ENCODE measurements at places on chromosomes 4 and X.

GRCh38 chrX:86806786-86807185 lies 658.5 kb downstream of the DACH2 start:
- peak; percentile 20 for DNase-seq

DNA sequence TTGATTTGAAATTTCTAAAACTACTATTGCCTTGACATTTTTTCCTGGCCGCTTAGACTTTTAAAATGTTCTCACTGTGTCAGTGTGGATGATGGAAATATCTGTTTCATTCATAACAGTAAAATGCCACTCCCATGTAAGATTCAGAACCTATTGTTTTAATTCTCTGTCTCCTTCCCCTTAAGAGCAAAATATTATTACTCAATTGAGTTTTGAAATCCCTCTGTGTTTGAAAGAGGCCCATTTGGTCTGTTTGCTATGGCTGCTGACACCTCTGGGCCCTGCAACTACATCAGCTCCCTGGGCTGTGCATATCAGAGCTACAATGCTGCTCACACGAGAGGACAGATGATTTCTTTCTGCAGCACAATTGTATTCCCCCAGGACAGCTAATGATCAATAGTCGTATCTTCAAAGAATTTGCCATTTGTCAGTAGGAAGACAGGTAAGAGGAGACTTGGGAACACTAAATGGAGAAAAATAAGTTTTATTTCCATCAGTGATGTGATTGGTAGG lies 388.0 kb upstream of the GALNT7 start:
- no peak for DNase-seq

DNA sequence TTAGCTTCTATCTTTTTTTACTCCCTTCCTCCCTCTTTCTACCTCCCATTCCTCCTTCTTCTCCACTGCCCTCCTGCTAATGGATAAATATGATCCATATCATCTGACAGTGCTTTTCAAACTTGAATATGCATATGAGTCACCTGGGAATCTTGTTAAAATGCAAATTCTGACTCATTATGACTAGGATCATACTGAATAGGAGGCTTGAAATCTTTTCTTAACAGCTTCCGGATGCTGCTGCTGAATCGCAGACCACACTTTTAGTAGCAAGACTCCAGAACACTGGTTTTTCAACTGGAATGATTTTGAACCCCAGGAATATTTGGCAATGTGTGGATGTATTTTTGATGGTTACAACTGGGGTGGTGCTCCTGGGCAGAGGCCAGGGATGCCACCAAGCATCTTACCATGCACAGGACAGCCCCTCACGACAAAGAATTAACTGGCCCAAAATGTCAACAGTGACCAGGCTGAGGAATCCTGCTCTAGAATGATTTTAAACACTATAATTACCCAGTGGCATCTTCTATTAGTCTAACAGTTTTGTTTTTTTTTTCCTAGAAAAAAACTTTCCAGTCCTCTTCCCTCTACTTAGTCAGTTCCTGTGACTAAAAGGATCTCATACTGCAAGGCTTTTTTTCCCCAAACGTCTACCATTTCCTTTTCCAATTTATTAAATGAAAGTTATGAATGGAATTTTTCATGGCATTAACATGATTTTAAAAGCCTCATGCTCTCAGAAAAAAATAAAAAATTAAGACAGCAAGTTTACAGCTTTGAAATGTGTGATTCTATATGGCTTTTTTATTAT lies 10.6 kb upstream of the PYURF start:
- no peak for DNase-seq

DNA sequence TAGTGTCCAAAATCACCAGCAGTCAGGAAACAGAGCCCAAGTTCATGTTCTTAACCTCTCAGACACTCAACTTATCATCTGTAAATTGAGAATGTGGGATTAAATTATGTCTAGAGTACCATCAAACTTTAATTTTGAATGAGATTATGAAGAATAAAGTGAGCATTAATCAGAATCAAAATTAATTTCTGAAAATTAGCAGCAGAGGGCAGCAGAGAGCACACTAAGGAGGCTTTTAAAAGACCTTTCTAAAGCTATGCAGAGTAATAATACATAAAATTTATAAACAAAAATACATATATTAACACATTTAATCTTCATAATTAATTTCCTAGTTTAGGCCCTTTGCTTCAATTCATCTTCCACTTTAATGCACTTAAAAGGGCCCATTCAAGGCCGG lies 7.1 kb downstream of the TASL start:
- no peak for DNase-seq

GRCh38 chr4:158782551-158783360 lies 13.9 kb downstream of the FNIP2 start:
- DNase-seq: no peak

DNA sequence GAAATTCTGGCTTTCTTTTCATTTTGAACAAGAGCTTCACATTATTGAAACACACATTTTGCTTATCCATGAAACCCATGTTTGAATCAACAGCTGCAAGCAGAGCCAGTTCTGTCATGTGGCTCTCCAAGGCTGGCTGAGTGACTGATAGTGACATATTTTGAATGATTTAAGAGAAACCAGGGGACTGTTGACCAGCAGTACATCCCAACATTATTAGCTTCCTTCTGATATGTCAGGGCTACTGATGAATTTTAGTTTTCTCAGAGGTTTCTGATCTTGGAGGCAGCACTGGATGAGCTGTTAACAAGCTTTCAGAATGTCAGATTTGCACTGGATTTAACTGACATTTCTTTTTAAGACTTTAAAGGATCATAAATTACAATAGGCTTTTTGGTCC lies 74.6 kb upstream of the GRXCR1 start:
- no peak for DNase-seq

DNA sequence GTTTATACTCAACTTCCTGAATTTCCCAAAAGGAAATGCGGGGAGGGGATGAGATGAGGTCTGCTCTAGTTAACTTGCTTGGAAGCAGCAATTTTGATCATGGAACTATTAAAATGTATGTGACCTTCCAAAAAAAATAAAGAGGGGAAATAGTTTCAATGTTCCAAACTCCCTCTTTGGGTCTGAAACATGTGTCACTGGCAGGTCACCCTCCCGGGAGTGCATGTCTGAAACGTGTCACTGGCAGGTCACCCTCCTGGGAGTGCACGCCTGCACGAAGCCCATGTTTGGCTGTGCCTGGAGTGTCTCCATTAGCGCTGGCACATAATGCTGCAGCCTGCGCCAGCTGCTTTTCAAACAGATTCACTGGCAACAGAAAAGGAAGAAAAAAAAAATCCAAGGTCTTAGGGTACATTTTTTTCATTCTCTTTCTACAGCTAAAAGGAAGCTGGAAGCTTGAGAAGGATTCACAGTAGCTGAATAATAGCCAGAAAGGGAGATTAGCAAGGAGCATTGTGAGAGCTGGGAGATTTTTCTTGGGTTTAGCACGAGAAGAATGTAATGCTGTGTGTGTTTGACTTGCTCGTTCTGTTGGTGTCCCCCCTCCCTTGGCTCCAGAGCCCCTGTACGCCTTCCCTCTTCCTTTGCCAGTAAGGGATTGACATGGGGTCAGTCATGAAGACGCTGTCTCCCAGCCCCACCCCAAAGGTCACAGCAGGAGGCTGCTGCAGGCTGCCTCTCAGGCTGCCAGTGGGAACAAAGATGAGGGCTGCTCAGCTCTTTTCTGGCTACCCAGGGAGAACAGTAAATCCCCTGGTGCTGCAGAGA lies 39.2 kb upstream of the TLR3 start:
- no peak for DNase-seq

- no peak for DNase-seq
These were observed 95.7 kb downstream of the NPNT start for GRCh38 chr4:105990933-105991332.

GRCh38 chr4:74768857-74769525 lies 25.3 kb downstream of the BTC start:
- DNase-seq: no peak

DNA sequence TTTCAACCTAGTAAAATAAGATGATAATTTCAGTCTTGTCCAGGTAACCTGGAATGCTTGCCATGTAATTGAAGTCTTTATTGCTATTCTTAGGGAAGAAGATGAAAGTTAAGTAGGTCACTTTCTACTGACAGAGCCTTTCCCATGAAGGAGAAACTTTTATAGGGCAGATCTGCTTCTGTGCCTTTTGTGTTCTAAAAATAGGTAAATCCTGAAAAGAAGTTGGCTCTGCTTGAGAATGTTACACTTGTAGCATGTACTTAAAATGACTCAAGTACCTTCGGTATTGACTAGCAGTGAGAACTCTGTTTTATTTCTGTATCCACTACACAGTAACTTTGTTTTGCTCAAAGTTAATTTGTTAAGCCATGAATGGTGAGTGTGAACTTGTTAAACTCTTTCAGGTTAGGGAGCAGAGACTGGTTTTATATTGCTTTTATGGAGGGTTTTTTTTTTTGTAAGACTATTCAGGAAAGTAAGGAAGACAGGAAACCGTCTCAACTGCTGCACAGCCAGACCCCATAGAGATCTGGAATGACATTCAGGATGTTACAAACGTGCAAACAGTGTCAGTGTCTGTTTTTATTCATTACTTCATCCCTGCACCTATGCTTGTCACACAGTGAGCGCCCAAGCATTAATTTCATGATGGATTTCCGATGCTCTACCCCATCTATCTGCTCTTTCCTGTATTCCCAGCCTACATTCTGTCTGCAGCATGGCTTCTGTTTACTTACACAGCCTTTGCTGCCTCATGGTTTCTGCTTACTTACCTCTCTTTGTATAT lies 53.0 kb downstream of the SEPTIN11 start:
- DNase-seq: no peak

GRCh38 chr4:100816436-100817045 lies 298.7 kb upstream of the EMCN start:
- no peak for DNase-seq

DNA sequence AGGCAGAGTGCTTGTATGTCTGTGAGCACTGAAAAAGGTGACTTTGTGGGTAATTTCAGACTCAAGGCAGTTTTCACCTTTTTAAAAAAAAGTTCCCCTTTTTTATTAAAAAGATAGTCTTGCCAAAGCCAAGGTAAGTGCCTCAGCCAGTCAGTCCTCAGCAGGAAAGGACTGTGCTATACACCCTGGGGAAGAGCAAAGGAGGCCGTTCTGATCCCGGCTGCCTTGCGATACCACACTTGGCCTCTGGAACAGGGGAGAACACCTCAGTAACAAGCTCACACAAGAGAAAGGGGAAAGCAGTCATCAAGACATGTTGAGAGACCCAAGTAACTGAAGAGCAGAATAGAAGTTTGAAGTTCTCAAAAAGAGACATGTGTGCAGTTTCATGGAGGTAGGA lies 541.7 kb downstream of the BCOR start:
- DNase-seq: no peak

DNA sequence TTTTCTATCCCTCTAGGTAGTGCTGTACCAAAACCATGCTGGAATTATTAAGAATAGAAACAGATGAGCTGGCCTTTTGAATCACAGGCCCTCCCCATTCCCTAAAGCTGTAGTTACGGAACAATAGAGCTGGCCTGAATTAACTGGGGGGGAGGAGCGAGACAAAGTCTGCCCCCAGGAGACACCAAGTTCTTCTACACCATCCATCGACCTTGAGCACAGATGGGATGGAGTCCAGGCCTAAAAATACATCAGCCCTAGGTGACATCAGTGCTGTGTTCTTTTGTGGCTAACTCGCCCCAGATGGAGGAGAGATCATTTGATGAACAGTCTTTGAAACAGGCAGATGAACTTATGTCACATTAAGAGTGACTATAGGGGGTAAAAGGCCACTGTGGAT lies 49.6 kb downstream of the LHFPL1 start:
- DNase-seq: no peak

DNA sequence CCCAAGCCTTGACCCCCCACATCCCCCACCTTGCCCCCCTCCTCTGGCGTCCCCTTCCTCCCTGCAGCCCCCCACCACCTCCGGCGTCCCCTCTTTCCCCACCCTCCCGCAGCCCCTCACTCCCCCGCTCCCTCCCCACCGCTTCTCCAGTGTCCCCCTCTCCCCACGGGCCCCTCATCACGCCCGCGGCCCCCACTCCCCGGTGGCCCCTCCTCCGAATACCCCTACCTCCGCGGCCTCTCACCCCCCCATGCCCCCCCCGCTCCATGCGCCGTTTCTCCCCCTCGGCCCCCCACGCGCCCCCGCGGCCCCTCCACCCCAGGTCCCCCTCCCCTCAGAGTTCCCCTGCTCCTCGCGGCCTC lies 562 bp downstream of the RNF212 start:
- DNase-seq: no peak

GRCh38 chr4:139734875-139735380 lies 69.3 kb downstream of the MGST2 start:
- peak; percentile 86 for DNase-seq

DNA sequence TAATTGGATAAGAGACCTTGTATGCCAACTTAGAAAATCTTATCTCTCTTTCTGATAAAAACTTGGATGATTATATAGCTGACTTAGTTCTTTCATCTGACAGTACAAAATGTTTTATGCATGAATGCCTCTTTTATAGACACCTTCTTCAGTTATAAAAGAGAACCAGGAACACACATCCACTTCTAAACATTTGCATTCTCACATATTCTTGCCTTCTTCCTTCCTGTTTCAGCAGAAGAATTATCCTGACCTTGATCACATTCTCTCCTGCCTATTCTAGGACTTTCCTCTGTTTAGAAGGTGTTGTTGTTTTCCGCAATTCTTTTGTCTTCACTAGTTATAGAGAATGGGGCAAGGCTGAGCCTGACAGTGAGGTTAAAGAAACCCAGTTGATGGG lies 80.9 kb downstream of the LARP7 start:
- DNase-seq: no peak

GRCh38 chr4:75848891-75849290 lies 53.4 kb downstream of the PPEF2 start:
- no peak for DNase-seq

DNA sequence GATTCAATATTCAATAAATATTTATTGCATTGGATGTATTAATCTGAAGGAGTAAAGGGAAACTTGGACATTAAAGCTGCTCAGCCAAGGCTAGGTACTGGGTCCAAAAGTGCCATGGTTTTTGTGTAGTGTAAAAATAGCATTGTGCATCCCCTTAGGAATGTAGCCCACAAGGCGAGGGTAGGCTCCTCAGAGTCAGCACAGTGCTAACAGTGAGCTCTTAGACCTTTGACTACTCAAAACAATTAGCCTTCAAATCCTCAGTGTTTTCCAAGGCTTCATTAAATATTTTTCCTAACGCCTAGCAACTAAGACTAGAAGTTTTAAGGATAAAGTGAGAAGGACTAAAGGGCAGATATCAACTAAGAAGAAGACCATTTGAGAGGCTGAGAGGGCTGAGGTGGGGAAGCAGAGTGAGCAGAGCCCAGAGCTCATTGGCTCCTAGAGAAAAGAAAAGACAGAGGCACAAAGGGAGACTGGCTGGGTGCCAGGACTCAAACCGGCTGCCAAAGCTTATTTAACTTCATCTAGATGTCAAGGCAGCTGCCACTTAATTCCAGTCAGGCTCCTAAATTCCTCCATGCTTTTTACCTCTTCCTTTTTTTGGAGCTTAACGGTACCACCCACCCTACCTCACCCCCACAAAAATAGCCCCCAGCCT lies 17.0 kb downstream of the PRKG2 start:
- DNase-seq: no peak

GRCh38 chr4:158016511-158016910 lies 156.3 kb downstream of the GASK1B start:
- no peak for DNase-seq

GRCh38 chrX:150577174-150577573 lies 8.8 kb downstream of the MTM1 start:
- no peak for DNase-seq

Data from GM13977 (cell line).